ENCODE measurements at places on chromosomes 5 and 9. TPM values are rescaled to one million over a fixed set of nuclear protein-coding genes. Genes with fewer than 3 reads are reported as not detected.
A peak's percentile ranks its signal among the peaks of the same experiment; 100 is the strongest.

NR2F1 gene
- 90.8 TPM for total RNA-seq

DPM2 gene
- total RNA-seq, result 11.7 TPM

THBS4 gene
- 1.5 TPM for total RNA-seq

ESM1 gene
- total RNA-seq, result 1.8 TPM

TRPM6 gene
- total RNA-seq, result under 0.01 TPM

SPINK13 gene
- not detected for total RNA-seq

ENG gene
- 11.8 TPM for total RNA-seq

CATSPER3 gene
- total RNA-seq, result under 0.01 TPM

FGF1 gene
- 0.77 TPM for total RNA-seq

CDK7 gene
- 43.7 TPM for total RNA-seq

SNCB gene
- 0.17 TPM for total RNA-seq

BASP1 gene
- 186 TPM for total RNA-seq

NR6A1 gene
- total RNA-seq, result 0.26 TPM

- no peak overlapping the region for H3K27ac ChIP-seq
- no peaks in the 10 kb centered on the region for H3K36me3 ChIP-seq
- no peaks in the 10 kb centered on the region for H3K27me3 ChIP-seq
- DNase-seq, result no peak
- no peaks in the 10 kb centered on the region for H3K4me1 ChIP-seq
- no peak overlapping the region for H3K4me3 ChIP-seq
Observed at GRCh38 chr9:2962471-2963172, 118.7 kb upstream of the PUM3 start.

- DNase-seq, result no peak
- H3K27ac ChIP-seq, result no peak overlapping the region
- H3K27me3 ChIP-seq, result no peaks in the 10 kb centered on the region
- no peaks in the 10 kb centered on the region for H3K36me3 ChIP-seq
Observed at GRCh38 chr5:61704289-61704688, 372.2 kb downstream of the ZSWIM6 start.

DNA sequence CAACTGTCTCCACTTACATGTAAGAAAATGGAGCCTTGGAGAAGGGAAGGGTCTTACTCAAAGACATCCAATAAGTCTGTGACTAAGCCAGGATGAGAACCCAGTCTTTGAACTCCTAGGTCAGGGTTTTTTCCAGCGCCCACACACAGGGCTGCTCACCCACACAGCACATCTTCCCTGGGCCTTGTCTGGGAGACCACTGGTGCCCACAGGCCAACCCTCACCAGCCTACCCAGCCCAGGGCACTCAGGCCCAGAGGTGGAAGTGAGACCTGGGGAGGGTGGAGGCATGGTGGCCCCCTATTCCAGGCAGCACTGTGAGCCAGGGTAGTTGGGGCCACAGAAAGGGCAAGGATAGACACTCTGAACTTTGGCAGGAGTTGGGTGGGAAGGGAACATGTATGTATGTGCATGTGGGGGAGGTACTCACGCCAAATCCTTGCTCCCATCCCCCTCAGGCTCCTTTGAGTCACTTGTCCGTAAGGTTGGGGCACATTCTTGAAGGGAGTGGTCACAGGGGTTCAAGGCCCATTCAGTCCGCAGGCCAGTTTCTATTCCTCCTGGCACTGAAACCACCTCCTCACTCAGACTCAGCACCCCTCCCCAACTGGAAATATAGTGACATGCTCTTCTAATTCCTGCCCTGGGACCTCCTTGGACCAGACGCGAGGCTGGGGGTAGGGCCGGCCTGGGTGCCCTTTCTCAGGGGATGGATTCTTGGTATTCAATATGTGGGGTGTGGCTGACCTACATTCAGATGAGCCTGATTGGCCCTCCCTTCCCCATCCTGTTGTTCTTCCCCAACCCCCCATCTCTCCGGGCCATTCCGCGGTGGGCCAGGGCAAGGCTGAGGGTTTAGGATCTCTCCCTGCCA lies 2.9 kb upstream of the SLC4A9 start:
- no peaks in the 10 kb centered on the region for H3K36me3 ChIP-seq
- no peaks in the 10 kb centered on the region for H3K27me3 ChIP-seq
- no peak for DNase-seq
- H3K4me3 ChIP-seq, result no peak overlapping the region
- no peak overlapping the region for H3K27ac ChIP-seq

DNA sequence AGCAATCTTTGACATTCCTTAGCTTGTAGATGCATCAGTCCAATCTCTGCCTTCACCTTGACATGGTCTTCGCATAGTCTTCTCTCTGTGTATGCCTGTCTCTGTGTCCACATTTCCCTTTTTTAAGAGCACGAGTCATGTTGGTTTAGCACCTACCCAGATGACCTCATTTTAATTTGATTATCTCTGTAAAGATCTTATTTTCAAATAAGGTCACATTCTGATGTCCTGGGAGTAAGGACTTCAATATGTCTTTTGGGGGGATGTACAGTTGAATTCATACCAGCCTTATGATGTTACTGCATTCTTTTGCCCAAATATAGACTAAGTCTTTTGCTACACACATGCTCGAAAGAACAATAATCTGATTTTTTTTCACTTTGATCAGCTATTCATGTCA lies 6.9 kb downstream of the KCTD16 start:
- H3K4me3 ChIP-seq, result no peak overlapping the region
- no peak for DNase-seq
- no peaks in the 10 kb centered on the region for H3K27me3 ChIP-seq
- no peak overlapping the region for H3K27ac ChIP-seq
- no peaks in the 10 kb centered on the region for H3K4me1 ChIP-seq

DNA sequence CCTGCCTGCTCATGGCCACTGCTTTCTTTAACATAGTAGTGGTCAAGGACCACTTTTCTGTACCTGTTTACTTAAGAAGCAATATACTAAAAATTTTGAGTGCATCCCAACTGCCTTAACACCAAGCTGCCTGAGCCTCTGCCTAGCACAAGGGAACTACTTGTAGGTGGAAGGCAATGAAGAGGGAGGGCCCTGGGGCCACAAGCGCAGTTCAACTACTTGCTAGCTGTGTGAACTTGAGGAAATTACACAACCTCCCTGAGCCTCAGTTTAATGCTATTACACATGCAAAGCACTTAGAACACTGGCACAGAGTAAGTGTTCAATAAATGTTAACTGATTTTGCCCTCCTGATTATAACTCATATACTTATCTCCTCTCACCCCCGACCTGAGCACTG lies 6.3 kb downstream of the ARL15 start:
- peaks cover 2% of the 10 kb centered on the region for H3K4me1 ChIP-seq
- no peak overlapping the region for H3K27ac ChIP-seq
- H3K4me3 ChIP-seq, result no peak overlapping the region
- no peaks in the 10 kb centered on the region for H3K27me3 ChIP-seq

- no peaks in the 10 kb centered on the region for H3K4me1 ChIP-seq
- H3K36me3 ChIP-seq, result no peaks in the 10 kb centered on the region
- H3K4me3 ChIP-seq, result no peak overlapping the region
- no peaks in the 10 kb centered on the region for H3K27me3 ChIP-seq
Observed at GRCh38 chr5:161572914-161573313, 26.4 kb upstream of the GABRB2 start.

DNA sequence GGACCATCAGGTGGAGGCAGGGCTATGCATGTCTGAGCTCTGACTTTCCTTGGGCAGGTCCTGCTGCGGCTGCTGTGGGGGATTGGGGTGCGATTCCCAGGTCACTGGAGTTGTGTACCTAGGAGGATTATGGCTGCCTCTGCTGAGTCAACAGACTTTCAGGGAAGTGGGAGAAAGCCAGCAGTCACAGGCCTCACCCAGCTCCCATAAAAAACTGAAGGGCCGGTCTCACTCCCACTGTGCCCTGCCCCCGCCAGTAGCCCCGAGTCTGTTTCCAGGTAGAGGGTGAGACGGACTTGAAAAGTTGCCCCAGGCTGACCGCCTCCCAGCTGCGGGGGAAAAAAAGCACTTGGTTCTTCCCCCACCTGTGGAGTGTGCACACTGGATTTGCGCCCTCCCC lies 76.7 kb downstream of the FAM170A start:
- no peak overlapping the region for H3K4me3 ChIP-seq
- no peak overlapping the region for H3K27ac ChIP-seq
- H3K4me1 ChIP-seq, result no peaks in the 10 kb centered on the region
- no peaks in the 10 kb centered on the region for H3K36me3 ChIP-seq
- DNase-seq, result no peak

DNA sequence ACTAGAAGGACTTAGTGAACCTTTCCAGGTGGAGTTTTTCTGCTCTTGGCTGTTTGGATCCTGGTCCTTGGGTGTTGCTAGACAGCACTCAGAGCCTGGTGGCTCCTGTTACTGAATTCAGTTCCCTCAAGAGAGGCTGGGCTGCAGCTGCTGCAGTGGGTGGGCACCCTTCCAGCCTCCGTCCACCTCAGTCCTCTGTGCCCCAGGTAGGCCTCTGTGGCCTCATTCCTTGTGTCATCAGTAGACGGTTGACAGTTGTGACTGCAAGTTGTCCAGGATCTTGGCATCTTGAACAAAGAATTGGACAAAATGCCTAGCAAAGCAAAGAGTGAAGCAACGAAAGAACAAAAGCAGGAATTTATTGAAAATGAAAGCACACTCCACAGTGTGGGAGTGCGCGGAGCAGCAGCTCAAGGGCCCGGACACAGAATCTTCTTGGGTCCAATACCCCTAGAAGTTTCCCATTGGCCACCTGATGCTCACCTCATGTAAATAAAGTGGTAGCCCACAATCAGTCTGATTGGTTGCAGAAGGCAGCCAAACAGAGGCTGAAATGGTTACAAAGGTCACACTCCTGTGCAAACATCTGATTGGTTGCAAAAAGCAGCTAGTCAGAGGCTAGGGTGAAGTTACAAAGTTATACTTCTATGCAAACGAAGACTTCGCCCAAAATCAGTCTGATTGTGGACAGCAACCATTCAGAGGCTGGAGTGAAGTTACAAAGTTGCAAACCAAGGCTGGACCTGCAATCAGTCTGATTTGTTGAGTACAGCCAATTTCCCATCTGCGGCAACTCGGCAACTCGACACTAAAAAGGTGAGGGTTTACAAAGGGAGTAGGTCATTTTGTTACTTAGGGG lies 40.1 kb downstream of the F2R start:
- no peak overlapping the region for H3K27ac ChIP-seq
- no peak overlapping the region for H3K4me3 ChIP-seq
- no peaks in the 10 kb centered on the region for H3K36me3 ChIP-seq
- no peak for DNase-seq
- H3K4me1 ChIP-seq, result no peaks in the 10 kb centered on the region
- H3K27me3 ChIP-seq, result no peaks in the 10 kb centered on the region

DNA sequence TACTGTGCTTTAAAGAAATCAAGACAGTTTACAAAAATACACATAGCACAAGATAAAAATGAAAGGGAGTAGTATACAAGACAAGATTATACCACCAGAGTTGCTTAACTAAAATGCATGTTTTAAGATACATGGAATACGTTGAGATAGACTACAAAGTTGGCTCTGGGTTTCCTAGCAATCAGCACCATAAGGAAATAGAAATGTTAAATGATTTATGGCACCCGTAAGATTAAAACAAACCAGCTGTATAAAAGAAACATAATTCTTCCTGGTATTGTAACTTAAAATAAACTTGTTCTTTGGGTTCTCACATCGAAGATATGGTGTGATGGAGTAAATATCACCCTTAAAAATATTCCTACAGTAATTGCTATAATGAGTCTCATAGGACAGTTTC lies 9.9 kb upstream of the CSNK1G3 start:
- no peak overlapping the region for H3K4me3 ChIP-seq
- DNase-seq, result no peak
- no peaks in the 10 kb centered on the region for H3K27me3 ChIP-seq

- no peaks in the 10 kb centered on the region for H3K27me3 ChIP-seq
- DNase-seq, result no peak
- H3K4me3 ChIP-seq, result no peak overlapping the region
- no peak overlapping the region for H3K27ac ChIP-seq
Observed at GRCh38 chr9:135078361-135078821, 9.1 kb upstream of the OLFM1 start.

GRCh38 chr9:13863112-13863511 lies 450.8 kb downstream of the NFIB start:
- no peaks in the 10 kb centered on the region for H3K36me3 ChIP-seq
- no peak overlapping the region for H3K4me3 ChIP-seq

- H3K27me3 ChIP-seq, result no peaks in the 10 kb centered on the region
- no peak overlapping the region for H3K4me3 ChIP-seq
- DNase-seq, result peak; percentile 95
- no peaks in the 10 kb centered on the region for H3K4me1 ChIP-seq
Observed at GRCh38 chr5:84249918-84250630, 134.6 kb downstream of the EDIL3 start.

DNA sequence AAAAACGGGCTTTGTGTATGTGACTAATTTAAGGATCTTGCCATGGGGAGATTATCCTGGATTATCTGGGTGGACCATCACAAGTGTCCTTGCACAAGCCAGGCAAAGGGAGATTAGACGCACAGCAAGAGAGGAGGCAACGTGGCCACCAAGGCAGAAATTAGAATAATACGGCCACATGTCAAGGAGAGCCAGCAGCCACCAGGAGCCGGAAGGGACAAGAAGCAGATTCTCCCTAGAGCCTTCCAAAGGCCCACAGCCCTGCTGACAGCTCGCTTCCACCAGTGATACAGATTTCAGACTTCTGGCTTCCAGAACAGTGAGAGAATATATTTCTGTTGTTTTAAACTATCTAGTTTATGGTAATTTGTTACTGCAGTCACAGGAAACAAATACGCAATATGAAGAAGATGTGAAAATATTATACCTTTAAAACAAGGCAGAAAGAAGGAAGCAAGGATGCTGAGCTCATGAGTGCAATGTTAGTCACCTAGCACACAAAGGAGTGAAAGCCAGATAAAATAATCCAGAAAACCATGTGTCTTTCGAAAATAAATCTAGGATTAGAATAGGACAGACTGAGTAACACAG lies 28.7 kb upstream of the F2RL1 start:
- H3K36me3 ChIP-seq, result no peaks in the 10 kb centered on the region
- no peak for DNase-seq
- H3K4me1 ChIP-seq, result peaks cover 16% of the 10 kb centered on the region
- no peak overlapping the region for H3K4me3 ChIP-seq

DNA sequence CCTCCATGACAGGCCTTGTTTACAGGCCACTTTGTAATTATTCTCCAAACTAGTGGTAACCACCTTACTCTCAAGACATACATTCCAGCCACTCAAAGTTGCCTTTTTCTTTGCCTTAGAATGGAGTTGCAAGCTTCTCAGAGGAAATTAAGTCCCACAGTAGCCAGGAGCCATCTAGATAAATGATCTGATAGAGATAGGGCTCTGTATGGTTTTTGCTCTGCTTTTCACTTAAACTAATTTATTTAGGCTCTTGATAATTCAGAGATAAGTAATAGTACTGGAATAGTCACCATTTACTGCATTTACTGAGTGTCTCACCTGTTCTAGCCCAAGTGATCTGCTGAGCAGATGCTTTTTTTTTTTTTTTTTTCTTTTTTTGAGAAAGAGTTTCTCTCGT lies 7.5 kb downstream of the LARP1 start:
- DNase-seq, result no peak
- H3K27ac ChIP-seq, result no peak overlapping the region
- peaks cover 4% of the 10 kb centered on the region for H3K4me1 ChIP-seq
- H3K27me3 ChIP-seq, result no peaks in the 10 kb centered on the region
- H3K4me3 ChIP-seq, result no peak overlapping the region
- H3K36me3 ChIP-seq, result no peaks in the 10 kb centered on the region

- no peaks in the 10 kb centered on the region for H3K4me1 ChIP-seq
- no peak for DNase-seq
- no peaks in the 10 kb centered on the region for H3K27me3 ChIP-seq
- H3K36me3 ChIP-seq, result no peaks in the 10 kb centered on the region
- H3K27ac ChIP-seq, result no peak overlapping the region
Observed at GRCh38 chr9:90821697-90822096, 20.1 kb downstream of the SYK start.

- H3K27me3 ChIP-seq, result peaks cover 2% of the 10 kb centered on the region
- no peak overlapping the region for H3K4me3 ChIP-seq
- DNase-seq, result no peak
- H3K4me1 ChIP-seq, result no peaks in the 10 kb centered on the region
Observed at GRCh38 chr5:135885031-135885430, 10.6 kb downstream of the IL9 start.
